ENCODE measurements at places on chromosomes 6 and 20.

DNA sequence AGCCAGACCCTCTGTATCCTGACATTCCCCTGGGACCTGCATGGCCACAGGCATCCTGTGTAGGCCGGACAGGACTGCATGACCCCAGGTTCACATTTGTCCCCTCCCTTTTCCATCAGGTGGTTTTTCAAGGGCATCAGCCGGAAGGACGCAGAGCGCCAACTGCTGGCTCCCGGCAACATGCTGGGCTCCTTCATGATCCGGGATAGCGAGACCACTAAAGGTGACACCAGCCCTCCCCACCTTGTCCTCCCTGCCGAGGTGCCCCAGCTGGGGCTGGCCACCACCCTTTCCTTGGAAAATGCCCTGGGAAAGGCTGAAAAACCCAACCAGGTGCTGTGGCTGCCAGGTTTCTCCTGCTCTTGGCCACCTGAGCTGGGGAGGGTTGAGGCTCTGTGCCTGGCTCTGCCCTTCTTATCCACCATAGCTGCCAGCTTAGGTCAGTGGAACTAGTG lies 27.6 kb downstream of the HCK start:
- no peak for DNase-seq

DNA sequence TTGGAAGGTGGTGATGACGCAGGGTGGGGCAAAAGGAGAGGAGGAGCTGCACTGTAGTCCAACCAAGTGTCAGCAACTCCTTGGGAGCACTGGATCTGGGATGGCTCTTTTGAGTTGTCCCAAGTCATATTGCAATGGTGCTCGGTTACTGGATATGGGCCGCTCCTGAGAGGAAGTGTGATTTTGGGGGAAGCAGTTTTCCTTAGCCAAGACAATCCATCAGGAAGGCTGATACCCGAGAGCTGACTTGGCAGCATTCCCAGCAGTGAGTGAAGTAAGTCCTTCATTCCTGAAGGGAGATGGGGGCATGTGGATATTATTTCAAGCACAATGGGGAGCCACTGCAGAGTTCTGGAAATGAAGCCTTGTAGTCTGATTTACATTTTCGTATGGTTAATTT lies 354.1 kb downstream of the RFPL4B start:
- no peak for DNase-seq

- no peak for DNase-seq
These were observed 18.9 kb downstream of the HLA-F start for GRCh38 chr6:29742127-29742526.

DNA sequence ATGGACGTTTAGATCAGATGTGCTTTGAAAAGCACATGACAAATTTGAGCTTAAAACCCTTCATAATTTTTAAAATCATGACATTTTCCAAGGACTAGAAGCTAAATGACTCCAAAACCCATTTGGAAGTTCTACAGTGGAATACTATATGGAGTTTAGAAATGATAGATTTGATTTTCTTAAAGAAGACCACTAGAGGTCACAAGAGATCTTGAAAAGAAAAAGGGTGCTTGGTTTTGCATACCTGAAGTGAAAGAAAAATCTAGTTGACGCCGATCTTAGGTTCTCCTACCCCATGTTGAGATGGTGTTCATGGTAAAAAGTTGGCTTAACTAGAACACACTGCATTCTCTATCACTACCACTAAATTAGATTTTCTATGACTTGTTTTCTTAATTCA lies 31.5 kb downstream of the CFAP61 start:
- DNase-seq = no peak

DNA sequence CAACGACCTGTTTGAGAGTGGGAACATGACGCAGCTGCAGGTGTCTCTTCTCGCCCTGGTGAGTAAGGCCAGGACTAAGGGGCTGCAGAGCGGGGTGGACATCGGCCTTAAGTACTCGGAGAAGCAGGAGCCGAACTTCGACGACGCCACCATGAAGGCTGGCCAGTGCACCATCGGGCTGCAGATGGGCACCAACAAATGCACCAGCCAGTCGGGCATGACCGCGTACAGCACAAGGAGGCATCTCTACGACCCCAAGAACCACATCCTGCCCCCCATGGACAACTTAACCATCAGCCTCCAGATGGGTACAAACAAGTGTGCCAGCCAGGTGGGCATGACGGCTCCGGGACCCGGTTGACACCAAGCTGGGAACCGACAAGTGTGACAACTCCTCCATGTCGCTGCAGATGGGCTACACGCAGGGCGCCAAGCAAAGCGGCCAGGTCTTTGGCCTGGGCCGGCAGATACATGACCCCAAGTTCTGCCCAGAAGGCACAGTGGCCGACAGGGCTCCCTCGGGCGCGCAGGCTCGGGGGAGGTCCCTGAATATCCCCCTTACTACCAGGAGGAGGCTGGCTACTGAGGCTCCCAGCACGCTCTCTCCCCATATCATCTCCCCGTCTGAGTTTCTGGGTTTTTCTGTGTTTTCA lies 15.9 kb upstream of the AMD1 start:
- DNase-seq = peak; percentile 45

DNA sequence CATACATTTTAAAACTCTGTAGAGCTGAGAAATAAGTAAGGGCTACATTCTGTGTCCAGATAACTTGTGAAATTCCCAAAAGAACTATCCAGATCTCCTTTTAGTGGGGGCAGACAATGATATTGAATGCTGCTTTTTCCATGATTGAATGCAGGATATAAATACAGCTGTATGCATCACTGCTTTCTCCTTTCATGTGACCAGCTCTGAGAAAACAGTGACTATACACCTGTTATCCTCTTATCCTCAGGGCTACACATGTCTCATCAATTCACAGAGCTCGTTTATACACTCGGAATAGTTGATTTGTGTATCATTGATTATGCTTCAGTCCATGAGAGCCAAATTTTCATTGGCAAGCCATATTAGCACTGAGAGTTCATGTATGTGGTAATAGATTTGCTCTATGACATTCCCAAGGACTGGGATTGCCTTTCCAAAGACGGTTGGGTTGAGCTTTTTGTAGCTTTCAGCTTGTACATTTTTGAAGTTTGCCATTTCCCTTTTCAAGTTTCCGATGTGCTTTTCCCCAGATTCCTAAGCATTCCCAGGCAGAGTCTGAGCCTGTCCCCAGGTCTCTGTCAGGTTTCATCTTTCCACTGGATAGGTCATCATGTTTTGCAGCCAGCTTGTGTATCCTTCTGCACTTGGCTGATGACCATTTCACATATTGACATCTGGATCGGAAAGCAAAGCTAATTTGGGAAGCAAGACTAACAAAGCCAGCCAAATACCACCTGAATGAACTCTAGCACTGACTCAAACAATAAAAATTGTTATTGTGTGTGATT lies 97.7 kb downstream of the RFX6 start:
- DNase-seq = no peak

GRCh38 chr20:44342248-44342647 lies 5.4 kb downstream of the R3HDML start:
- no peak for DNase-seq

DNA sequence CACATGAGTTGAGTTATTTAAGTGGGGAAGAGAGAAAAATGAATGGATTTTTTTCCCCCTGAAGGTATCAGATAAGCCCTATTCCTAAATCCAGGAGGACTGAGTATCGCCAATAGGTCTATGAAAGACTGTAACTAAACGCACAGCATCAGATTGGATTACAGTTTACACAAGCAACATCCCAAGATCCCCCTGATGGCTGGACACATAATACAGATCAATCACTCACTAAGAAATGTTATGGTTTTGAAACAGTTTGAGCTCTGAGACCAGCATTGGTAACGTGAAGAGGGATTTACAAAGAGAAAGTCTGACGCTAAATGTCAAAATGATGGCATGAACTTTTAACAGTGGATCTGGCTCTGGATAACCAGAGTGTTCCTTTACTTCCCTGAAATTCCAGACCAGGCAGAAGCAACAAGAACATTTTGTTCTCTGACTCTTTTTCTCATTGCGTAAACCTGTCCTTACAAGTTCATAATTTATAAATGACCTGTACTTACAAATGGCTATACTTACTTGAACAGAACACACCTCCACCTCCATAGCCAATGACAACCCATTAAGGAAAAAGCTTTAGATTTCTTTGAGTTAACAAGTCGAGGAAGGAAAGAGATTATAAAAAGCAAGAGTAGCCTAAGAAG lies 131.8 kb upstream of the BEND3 start:
- no peak for DNase-seq

- DNase-seq = no peak
These were observed 96.2 kb downstream of the TCP11 start for GRCh38 chr6:35044761-35045421.

DNA sequence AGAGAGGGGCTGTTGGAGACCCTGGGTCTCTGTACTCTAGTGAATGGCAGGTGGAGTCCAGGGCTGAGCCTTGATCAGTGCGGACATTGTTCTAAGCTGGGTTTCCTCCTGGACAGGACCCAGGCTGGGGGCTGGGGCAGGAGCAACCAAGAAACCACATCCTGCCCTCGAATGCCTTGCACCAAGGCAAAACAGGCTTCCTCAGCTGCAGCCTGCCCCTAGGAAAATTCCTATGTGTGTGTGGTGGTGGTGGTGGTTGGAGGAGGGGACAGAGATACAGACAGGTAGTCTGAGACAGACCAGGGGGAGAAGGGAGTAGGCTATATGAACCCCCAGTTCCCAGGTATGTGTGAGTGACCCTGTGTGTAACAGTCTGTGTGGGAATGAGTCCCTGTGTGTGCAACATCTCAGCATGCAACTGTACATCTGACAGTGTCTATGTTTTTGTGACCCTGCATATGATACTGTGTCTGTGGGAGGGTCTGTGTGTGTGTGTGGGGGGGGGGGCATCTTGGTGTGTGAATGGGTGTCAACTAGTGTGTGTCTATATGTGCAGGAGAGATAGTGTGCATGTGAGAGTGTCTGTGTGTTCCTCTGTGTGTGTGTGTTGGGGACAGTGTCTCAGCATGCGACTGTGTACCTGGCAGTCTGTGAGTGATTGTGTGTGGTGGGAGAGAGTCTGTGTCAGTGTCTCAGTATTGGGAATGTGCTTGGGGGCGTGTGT lies 3.0 kb downstream of the GLP1R start:
- no peak for DNase-seq

Measured in right lobe of liver (tissue), 6 donors.